ENCODE measurements at places on chromosomes 12 and 14.

GRCh38 chr12:107032266-107032665 lies 45.3 kb upstream of the MTERF2 start:
- no peak for DNase-seq

GRCh38 chr12:93926237-93926636 lies 222.1 kb upstream of the PLXNC1 start:
- DNase-seq: no peak

GRCh38 chr14:98951031-98951430 lies 321.0 kb downstream of the BCL11B start:
- no peak for DNase-seq

DNA sequence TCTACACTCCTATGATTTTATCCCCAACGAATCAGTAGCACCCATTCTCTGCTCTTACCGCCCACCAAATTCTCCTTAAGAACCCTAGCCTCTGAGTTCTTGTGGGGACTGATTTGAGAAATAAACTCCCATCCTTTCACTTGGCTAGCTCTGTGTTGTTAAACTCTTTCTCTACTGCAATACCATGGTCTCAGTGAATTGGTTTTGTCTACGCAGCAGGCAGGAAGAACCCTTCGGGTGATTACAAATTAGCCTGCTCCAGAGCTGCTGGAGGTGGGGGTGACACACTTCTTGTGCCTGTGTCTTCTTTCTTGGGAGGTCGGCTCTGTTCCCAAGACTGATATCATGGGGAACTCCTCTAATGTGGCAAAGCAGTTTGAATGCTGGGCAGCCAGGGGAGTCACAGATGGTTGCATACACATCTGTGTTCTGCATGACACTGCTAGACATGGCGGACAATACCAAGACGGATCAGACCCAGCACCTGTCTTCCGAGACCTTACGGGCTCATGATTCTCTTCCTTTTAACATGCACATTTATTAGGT lies 1.6 kb upstream of the C1S start:
- DNase-seq: no peak

- DNase-seq: no peak
Observed at GRCh38 chr14:100155756-100156616, 3.5 kb downstream of the DEGS2 start.

DNA sequence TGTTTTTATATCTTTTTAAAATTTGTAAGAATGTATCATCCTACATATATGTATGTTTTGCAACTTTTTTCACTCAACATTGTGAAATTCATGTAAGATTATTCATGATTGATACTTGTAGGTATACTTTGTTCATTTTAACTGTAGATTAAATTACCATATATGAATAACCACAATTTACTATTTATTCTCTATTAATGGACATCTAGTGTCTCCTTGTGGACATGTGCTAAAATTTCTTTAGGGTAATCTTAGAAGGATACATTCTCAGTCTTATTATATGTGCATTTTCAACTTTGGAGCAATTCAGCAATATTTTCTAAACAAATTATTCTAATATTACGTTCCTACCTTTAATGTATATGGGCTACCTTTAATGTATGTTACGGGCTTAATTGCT lies 192.4 kb downstream of the FUT8 start:
- no peak for DNase-seq

- no peak for DNase-seq
Observed at GRCh38 chr14:36756226-36756625, 94.6 kb downstream of the PAX9 start.

DNA sequence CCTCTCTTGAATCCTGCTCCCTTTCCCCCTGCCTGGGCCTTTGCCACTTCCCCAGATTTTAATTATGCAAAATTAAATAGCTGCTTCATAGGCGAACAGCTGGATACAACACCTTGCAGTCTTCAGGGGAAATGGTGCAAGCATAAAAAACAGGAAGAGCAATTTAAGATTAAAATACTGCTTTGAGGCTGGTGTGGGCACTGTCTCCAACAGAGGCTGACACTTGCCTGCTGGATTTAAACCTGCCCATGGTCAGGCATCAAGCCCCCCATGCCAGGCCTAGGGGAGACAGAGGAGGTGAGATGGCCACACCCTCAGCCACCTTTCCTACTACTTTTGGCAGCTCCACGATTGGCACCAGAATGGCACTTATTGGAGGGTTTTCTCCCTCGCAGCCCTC lies 110.1 kb upstream of the DIO3 start:
- DNase-seq: no peak

GRCh38 chr12:115790526-115790925 lies 487.0 kb downstream of the MED13L start:
- no peak for DNase-seq

DNA sequence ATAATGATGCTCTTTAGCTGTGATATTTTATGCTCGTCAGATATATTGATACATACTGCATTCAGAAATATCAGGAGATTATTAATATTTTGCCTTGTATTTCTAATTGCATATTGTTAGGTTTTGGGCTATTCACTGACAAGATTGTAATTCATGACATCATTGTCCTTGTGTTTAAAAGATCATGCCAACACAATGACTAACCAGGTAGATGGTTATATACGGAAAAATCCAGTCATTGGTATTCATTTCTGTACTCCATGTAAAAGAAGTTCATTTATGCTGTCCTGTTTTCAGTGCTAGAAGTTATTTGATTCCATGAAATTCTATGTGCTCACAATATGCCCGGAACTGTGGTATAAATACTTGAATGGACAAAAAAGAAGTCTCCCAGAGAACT lies 107.5 kb downstream of the KITLG start:
- no peak for DNase-seq

DNA sequence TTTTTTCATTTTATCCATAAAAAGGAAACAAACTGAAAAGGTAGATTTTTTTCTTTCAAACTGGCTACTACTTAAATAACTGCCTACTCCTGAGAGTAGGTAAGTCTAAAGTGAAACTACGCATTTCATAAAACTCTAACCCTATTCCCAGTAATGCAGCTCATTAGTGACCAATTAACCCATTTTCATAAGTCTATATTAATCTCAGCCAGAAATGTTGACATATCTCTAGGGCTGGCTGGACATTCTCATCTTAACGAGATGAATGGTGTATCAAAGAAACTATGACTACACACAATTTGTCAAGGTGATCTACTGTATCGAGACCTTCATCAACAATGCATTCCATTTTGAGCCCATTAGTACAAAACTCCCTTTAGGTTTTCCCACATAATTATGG lies 57.2 kb downstream of the EPS8 start:
- no peak for DNase-seq

DNA sequence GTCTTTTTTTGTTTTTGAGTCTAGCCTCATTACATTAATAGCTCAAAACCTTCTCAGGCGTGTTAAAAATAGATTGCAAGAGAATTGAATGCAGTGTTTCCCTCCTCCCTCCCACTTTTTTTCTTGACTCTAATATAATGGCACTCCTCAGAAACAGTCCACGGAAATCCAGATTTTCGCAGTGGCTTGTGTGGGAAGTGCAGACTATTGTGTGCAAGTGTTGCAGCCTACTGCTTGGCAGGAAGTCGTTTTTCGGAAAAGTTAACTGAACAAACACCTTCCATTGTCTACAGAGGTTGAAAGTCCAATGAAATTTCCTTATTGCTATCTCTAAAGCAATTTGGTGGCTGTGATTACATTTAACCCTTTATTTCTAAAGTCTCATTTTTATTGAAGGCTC lies 147.9 kb upstream of the E2F7 start:
- no peak for DNase-seq

- no peak for DNase-seq
Observed at GRCh38 chr12:12999271-12999958, 650 bp downstream of the HEBP1 start.

DNA sequence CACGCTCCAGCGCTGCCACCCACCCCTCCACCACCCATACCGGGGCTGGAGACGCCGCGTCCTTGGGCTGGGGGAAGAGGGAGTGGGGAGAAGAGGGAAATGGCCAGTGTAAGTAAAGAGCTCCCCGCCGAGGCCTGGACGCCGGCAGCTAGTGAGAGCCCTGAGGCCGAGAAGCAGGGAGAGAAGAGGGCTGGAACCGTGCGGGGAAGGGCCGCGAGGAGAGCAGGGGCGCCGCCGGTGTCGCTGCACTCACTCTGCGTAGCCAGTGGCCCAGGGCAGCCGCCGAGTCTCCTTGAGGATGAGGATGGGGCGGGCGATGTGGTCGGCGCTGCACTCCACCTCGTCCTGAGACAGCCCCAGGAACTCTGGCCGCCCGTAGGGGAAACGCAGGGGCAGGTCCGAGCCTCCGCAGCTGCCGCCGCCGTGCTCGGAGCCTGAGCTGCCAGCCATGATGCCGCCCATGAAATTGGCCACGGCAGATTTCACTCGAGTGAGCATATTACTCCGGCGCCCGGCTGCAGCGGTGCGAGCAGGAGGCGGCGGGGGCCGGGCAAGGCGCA lies 631 bp downstream of the PPM1H start:
- DNase-seq: peak; percentile 21

- DNase-seq: no peak
Observed at GRCh38 chr14:97267509-97267908, 470.3 kb downstream of the VRK1 start.

DNA sequence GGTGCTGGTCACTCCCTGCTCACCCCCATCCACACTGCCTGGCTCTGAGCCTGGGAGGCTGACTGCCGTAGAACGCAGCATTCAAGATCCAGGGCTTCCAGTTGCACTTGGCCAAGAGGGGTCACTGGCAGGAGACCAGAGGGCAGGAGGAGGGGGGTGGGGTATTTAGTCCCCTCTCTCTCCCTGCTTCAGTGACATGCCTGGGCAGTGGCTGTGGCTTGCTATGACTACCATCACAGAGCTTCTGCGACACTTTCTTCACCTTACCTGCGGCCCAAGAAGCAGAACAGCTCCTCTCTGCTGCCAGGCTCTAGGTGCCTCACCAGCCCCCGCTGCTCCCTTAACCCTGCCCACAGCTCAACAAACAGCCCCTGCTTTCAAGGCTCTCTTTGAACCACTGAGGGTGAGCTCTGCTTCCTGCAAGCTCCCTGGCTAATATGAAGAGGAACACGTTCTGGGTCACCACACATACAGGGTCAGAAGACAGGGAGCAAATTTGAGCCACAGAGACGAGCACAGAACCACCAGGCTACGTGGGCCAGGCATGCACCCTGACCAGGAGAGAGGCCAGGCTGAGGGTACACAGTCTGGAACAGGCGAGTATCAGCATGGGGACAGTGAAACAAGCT lies 55.7 kb downstream of the ITPK1 start:
- no peak for DNase-seq

DNA sequence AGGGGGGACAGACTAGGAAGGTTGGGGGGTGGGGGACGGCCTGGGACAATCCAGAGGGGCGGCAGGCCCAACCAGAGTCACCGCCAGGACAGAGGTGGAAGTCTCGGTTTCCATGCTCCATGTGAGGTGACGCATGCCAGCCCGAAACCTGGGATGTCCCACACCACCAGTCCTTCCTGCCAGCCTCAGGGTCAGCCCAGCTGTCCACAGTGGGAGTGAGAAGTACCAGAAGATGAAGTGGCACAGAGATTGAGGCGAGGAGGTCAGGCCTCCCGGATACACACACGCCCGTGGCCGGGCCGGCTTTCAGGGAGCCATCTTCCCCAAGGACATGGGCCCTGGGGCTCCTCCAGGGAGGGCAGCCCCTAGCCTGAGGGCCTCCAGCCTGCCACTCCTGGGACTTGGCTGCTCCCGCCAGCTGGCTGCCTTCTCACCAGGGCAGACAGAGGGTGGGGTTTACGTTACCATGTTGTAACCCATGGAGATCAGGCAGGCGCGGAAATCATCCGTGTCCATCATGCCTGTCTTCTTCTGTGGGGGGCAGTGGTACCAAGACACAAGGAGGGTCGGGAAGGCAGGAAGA lies 85.2 kb upstream of the ZFP36L1 start:
- DNase-seq: no peak

DNA sequence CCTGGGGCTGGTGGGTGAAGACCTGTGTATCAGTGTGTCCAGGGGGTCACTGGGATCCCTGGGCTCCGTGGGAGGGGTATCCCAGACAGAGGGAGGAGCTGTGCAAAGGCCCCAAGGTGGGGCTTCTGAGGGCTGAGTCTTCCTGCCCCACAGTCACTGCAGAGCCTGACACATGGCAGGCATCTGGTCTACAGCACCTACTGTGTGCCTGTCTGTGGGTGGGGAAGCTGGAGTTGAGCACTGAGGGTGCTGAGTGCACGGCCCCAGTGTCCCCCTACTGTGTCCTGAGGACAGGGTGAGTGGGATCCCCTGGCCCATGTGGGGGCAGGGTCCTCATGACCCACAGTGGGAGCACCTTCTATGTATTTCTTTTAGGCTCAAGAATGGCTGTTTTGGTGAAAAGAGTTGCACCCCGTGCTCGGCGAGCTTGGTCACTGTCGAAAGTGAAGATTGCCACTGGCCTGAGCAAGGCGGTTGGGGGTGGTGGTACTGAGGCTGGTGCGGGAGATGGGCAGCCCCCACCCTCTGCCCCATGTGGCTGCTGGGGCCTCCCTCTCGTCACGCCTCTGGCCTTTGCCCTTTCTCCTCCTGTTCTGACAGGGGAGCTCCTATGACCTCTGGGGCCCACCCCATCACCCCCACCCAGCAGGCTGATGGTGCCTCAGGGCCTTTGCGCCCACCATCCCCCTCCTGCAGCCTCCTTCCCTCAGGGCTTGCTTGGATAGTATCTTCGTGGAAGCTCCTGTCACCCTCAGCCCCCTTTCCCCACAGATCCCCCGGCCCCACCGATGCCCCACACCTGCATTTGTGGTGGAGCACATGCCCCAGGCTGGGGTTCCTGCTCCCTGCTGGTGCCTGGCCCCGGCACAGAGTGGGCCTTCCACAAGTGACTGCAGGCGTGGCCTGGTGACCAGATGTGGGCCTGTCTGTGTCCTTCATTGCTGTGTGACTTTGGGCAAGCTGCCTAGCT lies 55.8 kb downstream of the BEGAIN start:
- no peak for DNase-seq

- DNase-seq: no peak
Observed at GRCh38 chr14:20818861-20819260, 16.2 kb upstream of the RNASE1 start.

DNA sequence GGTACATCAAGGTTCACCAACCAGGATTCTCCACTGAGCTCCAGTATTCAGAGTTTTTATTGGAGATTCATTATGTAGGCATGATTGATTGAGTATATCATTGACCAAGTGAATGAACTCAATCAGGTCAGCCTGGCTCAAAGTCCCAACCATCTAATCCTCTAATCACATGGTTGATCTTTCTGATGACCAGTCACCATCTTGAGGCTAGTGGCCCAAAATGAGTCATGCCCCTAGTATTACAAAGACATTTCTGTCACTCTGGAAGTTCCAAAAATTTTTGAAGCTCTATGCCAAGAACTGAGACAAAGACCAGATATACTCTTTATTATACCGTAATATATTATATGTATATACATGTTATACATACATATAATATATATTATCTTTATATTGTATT lies 75.9 kb upstream of the ATF7IP start:
- no peak for DNase-seq

DNA sequence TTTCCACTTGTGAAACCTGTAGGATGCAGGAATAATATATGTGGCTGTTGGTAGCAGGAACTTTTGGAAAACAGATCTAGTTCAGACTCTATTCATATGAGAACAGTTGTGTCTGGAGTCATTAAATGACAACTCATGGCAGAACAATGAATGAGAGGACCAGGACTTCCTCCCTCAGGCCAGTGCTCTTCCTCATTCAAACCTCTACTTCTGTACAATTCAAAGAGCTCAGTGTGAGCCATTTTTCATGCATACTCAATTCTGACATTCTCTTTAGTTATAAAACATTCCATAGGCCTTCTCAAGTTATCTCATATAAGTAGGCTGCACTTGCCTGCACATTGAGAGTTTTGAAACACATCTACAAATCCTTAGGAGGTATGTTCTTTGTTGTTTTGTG lies 1526.6 kb upstream of the FLRT2 start:
- no peak for DNase-seq

Data from GM19239 (cell line).